ENCODE measurements at places on chromosomes 3 and 15.

GRCh38 chr3:169509359-169509758 lies 154.2 kb downstream of the MECOM start:
- DNase-seq, result no peak

DNA sequence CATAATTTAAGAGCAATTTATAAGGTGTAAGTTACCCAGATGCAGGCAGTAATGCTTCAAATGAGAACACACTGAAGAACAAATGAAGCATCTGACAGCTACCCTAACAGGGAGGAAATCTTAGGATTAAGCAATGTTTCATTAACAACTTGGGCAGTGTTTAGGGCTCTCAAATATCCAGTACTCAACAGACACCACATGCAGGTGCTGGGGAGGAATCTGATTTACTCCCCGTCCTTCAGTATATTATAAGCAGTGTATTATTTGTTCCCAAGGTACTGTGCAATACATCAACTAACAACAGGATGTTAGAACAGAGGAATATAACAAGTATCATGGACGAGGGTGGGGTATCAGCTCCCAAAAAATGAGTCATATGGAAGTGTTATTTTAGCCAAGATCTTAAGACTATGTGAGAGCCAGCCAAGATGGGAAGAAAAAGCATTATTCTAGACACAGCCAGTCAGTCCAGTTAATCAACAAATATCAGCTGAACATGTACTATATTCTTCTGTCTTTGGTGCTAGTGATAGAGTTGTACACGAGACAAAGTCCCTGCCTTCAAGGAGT lies 20.4 kb downstream of the BTBD1 start:
- no peak for DNase-seq

DNA sequence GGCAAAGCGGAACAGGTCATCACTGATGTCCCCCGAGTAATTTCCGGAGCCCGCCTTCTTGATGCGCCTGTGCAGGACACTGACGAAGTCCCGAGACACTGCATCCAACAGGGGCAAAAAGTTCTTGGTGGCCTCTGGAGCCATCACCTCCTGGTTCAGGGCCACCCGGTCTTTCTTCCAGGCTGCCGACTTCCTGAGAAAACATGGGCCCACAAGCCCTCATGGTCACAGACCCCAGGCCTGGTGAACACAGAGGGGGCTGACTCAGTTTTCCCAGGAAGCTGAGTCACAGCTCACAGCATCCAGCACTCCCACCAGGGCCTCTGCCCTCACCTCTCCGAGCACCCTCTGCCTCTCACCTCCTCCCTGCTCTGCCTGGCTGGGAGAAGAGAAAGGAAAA lies 22.4 kb downstream of the CYP11A1 start:
- DNase-seq, result no peak

DNA sequence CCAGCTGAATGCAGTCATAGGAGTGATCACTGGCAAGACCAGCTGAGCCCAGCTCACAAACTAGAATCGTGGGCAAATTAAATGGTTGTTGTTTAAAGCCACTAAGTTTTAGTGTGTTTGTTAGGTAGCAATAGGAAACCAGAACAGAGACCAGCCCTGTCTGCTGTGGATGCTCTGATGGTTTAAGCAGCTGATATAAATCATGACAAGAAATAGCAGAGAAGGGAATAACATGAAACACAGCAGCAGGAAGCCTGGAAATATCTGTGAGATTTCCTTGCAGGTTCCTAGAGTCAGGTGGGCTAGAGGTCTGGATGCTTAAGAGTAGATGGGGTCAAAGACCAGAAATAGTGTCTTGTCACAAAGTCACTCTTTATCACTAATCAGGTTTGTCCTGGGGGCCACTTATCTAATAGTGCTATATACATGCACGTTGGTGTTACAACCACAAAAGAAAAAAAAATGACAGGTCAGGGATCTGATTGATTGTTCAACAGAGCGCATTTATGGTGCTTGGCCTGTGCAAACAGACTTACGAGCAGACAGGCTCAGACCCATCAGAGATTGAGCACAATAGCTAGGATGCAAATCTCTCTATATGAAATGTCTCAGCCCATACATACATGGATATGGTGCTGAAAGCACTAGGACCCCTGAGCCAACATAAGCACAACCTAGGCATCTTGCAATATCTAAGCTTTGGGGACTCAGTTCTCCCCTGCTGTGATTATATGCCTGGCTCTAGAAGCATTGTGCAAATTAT lies 967.7 kb downstream of the AGBL1 start:
- no peak for DNase-seq

- no peak for DNase-seq
Measured at GRCh38 chr3:185069037-185070030, 83.5 kb downstream of the C3orf70 start.

DNA sequence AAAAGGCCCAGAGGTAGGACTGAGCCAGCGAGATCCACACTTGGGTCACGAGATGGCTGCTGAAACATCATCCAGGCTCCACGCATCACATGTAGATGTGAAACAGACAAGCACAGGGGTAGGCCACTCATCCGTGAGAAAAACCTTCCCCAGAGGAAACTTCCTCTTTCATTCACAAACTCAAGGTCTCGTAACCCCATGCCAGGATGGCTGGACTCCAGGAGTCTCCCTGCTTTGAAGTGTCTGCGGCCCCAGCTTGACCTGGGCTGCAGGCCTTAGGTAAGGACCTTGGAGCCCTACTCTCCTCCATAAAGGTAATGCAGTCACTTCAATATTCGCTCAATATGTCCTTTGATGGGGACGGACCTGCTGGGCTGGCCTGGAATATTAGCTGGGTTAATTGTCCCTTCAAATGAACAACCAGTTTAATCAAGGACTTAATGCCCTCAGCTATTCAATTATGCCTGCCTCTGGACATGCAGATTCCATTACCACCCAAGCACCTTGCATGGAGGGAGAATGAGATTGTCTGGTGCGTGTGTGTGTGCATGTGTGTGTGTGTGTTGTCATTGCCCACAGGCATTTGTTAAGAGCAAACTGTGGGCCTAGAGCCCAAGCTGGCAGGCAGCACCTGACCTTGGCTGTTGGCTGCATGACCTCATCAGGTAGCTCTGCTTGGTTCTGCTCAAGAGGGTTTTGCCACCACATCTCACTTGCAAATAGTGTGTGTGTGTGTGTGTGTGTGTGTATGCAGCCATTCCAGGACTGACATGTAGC lies 186.9 kb upstream of the TLE3 start:
- no peak for DNase-seq

DNA sequence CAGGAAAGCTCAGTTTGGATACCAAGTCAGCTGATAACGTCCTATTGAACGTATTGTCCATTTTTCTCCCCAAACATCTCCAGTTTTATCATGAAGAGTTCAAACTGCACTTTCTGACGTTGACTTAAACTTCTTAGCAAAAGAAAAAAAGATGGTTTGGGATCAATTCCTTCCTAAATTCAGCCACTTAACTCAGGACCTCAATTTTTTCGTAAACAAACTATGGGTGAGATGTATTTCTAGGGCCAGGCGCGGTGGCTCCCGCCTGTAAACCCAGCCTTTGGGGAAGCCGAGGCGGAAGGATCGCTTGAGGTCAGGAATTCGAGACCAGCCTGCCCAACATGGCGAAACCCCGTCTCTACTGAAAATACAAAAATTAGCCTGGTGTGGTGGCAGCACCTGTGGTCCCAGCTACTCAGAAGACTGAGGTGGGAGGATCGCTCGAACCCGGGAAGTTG lies 464 bp upstream of the MRPS25 start:
- DNase-seq, result no peak

DNA sequence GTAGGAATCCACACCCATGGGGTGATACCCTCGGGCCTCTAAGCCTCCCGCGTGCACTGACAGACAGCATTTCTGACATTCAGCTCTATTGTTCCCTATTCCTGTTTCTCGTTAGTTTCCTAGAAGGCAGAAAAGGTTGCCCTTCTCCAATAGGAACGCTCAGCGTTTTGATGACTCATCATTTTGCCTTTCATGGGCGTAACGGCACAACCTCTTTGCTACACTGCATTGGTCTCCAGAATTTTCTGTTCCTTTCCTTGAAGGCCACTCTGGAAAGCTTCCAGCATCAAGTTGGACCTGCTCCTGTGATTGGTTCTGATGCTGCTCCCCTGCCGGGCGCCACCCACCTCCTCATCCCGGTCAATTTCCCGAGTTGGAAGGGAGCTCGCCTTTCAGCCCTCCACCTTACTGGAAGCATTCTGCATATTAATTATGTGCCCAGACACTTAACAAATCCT lies 13.0 kb upstream of the TNK2 start:
- no peak for DNase-seq

DNA sequence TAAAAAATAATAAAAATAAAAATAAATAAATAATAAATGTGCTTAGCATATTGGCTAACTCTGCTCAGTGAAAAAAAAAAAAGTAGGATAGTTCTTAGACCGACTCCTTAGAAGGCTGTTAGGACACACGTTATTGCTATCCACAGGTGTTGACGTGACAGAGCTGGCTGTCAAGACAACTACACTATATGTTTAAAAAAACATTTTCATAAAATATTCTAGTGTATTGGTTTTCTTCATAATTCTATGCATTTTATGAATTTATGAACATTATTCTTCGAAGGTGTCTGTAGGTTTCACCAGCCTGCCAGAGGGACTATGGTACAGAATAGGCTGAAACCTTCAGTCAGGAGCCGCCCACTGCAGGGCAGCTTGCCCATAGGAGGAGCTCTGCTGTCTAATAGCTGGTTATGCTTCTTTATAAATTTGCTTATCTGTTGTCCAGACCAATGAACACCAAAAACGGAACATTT lies 9.2 kb downstream of the TM4SF1 start:
- DNase-seq, result no peak

- DNase-seq, result no peak
Measured at GRCh38 chr3:31086698-31087097, 192.2 kb upstream of the GADL1 start.

GRCh38 chr15:39118510-39118909 lies 462.4 kb upstream of the THBS1 start:
- DNase-seq, result no peak

DNA sequence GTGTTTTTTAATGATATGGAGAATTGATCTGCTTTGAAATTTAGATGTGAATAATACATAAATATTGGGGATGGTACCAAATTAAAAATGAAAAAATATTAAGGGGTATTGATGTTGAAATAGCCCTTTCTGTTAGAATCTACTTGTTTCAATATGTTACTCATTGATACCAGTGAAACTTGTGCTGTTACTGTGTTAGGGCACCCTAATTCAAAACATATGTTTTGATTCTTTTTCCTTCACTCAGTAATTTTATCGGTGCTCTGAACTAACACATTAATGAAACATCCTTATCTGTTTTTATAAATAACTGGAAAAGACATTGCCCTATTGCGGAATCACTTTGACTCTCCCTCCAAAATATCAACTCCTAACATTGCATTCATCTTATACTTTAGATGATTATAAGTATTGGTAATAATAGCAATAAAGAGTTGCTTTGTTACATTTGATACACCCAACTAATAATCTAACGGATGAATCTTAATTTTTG lies 52.0 kb upstream of the CCNB2 start:
- DNase-seq, result no peak

- no peak for DNase-seq
Measured at GRCh38 chr3:159586571-159587202, 401.9 kb upstream of the IL12A start.

DNA sequence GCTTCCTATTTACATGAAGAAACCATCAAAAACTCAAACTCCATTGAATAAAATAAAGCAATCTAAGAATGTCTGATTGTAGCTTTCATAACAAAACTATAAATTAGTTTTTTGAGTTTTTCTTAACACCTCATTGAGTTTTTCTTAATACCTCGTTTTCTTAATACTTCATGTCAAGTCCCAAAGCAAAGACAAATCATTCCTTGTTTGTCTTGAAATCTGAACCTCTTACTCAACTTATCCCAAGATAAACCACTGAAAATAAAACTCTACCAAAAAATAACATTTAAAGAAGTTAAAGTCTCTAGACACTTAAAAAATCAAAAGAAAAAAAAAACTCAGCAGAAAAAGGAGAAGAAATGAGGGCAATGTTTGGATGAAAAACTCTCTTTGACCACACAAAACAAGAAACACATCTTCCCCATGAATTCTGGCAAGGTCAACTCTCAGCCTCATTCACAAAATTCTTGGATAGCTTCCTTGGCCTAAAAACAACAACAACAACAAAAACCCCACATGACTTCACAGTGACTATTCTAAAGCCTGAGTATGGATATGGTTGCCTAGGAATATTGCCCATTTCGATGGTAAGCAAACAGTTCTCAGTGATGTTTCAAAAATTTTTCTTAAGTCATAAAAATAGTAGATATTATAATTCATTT lies 38.2 kb downstream of the TMCC1 start:
- no peak for DNase-seq

DNA sequence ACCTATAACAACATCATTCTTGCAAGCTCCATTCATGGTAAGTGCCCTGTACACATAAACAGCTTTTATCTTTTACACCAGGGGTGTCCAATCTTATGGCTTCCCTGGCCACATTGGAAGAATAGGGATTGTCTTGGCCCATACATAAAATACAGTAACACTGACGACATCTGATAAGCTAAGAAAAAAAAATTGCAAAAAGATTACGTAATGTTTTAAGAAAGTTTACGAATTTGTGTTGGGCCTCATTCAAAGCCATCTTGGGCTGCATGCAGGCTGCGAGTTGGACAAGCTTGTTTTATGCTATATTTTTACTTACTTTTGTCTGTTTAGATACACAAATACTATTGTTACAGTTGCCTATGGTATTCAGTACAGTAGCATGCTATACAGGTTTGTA lies 31.6 kb downstream of the ZNF654 start:
- no peak for DNase-seq

- no peak for DNase-seq
Measured at GRCh38 chr15:39191871-39192291, 389.0 kb upstream of the THBS1 start.

All from stimulated activated CD4-positive, alpha-beta T cell treated with anti-CD3 and anti-CD28 coated beads, TNF-alpha, amount 100 ng/mL, for 24 hours (primary cell).